ENCODE measurements at places on chromosomes 3 and 15.
A peak's percentile ranks its signal among the peaks of the same experiment; 100 is the strongest.

GRCh38 chr3:143847787-143848631 is at the start of gene SLC9A9:
TSS of gene SLC9A9 (minus strand) at chr3:143848468. CDS start at chr3:143848322, 146 bp downstream.
- peak; percentile 30 for DNase-seq

DNA sequence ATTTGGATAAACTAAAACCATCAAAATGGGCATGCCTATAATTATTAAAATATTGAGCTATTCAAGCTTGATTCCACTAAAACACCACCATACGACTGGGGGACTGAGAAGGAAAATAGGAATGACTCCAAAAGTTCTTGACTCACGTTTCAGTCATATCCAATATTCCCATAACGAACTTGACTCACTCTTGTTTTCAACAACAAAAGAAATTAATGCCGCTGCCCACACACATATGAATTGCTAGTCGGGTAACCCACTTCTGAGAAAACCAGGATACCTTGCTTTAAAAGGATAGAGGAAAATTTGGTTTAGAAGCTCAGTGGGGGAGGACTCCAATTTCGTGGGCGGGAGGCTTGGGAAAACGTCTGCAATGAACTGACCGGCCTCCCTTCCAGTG is 5.2 kb downstream of the HTR3C start:
- DNase-seq = no peak

- no peak for DNase-seq
These were observed 10.0 kb downstream of the HEXA start for GRCh38 chr15:72365844-72366243.

DNA sequence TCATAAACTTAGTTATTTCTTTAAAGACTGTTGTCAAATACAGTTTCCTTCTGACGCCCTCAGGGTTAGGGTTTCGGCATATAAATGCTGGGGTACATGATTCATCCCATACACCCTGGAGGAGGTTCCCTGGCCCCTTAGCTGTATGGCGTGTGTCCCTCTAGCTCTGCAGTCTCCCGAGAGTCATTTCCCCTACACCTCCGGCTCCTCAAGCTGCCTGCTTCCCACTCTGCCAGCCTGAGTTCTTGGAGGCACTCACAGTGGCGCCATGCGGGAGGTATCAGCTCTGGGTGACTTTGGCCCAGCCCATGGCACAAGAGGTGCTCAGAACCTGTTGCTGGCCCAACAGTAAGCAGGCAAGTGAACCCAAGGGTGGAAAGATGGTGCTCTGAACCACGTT is 70.2 kb upstream of the TRPM1 start:
- DNase-seq = no peak

DNA sequence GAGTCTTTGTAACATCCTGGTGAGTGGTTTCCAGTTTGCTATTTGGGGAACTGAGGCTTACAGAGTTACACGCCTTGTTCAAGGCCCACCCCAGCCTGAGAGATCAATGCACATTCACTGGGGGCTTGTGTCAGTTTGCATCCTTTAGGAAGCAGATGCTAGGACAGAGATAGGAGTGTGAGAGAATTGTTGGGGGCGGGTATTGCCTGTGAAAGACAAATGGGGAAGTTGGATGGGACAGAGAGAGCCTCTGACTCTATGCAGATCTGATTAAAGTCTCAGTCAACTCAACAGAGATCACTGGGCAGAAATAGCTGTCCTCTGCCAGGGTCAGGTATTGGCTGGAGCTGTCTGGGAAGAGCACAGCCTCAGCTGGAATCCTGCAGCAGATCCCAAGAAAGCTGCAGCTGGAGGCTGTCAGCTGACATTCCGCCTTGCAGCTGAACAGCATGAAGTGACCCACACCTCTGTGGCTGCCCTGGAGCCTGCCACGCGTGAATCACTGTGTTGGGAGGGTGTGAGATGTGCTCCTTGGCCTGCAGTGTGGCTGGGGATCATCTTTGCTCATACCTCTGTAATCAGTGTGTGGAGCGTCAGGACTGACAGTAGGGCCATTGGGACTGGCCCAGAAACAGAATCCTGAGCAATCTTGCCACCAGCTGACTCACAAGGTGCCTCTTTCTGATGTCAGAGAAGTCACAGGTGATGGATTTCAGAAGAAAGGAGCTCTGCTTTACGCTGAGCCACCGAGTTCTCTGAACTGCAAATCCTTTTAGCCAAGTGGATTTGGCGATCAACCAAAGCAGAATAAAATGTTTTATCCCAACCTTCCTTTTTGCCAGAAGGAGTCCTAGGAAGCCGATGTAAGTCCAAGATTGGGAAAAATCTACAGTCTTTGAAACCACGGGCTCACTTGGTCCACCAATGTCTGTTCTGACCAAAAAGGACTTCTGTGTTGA is 284.1 kb upstream of the LRRFIP2 start:
- DNase-seq = peak; percentile 33

DNA sequence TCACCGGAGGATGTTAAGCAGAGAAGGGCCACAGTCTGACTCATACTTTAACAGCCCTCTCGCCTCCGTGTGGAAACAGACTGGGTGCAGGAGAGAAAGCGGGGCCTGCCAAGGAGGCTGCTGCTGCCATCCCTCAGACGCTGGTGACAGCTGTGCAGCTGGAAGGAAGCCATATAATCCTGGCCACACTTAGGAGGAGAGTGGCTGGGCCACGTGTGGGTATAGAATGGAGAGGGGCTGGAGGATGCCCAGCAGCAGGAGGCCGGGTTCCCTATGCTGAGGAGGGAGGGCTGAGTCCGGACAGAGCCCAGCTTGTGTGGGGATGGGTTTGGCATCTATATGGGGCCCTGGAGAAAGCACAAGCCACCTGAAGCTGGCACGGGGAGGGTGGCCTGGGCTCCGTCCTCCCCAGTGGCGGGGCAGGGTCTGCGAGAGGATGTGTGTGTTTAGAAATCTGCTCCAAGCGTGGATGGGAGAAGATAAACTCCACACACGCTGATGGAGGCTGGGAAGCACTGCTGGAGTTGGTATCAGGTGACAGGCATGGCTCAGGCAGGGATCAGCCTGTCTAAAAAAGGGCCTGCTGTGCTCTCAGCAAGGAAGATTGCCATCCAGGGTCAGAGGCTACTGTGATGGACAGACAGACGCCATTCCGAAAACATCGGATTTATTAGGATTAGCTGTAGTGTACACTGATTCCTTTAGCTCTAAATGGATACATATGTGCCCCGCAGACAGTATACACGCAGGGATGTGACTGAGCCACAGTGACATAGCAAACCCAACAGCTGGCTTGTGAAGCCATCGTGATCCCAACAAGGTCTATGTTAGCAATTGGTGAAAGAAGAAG is 15.9 kb downstream of the ABTB1 start:
- no peak for DNase-seq

- peak; percentile 38 for DNase-seq
These were observed at the start of gene ATP10A for GRCh38 chr15:25863111-25863967. TSS of gene ATP10A (minus strand) at chr15:25863327. CDS start at chr15:25863096, 231 bp downstream.

GRCh38 chr3:81723732-81724313 is 37.6 kb downstream of the GBE1 start:
- no peak for DNase-seq

- DNase-seq = no peak
These were observed 33.8 kb downstream of the COL6A5 start for GRCh38 chr3:130379274-130379673.

DNA sequence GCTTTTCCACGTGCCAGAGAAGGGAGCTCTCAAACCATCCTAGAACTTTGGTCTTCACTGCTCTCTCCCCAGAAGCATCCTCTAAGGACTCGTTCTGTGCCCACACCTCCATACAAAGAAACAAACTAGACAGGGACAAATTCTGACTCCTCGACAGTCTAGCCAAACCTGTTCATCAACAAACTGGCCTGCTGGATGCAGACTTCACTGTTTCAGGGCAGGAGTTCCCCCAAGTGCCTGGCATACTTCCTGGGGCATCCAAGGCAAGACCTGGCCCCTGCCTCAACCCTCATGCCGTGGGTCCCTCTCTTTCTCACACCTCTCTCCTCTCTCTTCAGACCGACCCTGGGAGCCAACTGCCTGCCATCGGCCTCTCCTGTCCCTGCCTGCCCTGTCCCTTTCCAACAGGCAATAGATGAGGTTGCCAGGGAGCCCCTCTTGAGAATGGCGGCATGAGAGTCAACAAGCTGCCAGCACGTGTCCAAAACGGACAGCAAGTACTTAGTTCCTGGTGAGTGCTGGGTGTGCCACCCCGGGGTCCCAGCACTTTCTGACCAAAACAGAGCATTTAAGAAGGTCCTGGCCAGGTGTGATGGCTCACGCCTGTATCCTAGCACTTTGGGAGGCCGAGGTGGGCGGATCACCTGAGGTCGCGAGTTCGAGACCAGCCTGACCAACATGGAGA is 79.1 kb upstream of the HES1 start:
- no peak for DNase-seq

- no peak for DNase-seq
These were observed 481.5 kb upstream of the RGMA start for GRCh38 chr15:93570527-93570926.

GRCh38 chr3:42501681-42502428 is 588 bp upstream of the VIPR1 start:
- peak; percentile 67 for DNase-seq

DNA sequence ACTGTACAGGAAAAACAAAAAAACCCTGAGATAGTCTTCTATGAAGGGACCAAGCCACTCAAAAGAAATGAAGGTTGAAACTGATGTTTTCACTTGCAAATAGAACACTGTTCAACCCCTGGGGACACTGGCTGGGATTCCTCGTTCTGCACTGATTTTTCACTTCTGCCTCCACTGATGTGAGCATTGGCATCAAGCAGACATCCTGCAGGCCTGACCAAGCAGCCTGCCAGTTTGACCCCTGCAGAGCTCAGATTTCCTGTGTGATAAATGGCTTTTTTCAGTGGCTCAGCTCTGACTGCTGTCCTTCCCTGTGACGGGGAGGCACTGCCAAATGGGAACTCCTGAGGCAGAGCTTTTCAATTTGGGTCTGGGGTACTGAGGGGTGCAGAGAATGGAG is 50.0 kb downstream of the RASGRP1 start:
- DNase-seq = no peak

GRCh38 chr15:62164014-62164395 is 1.1 kb downstream of the C2CD4B start:
- no peak for DNase-seq

DNA sequence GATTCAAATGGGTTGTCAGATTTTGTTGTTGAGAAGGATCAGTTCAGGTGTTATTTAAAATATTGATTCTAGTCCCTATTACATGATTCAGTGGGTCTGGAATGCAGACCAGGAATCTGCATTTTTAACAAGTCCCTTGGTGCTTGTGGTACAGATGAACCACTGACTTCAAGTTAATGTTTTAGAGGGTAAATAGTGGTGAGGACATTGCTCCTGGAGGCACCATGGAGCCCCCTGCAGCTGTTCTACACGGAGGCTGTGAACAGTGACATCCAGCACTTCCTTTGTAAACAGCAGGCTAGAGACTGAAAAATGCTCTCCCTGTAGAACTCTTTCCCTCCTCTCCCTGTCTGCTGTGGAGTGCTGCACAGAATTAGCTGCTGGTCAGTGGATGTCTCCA is 4.8 kb upstream of the FSIP1 start:
- no peak for DNase-seq

- peak; percentile 65 for DNase-seq
These were observed 646 bp upstream of the SLC35G2 start for GRCh38 chr3:136818191-136818768.

DNA sequence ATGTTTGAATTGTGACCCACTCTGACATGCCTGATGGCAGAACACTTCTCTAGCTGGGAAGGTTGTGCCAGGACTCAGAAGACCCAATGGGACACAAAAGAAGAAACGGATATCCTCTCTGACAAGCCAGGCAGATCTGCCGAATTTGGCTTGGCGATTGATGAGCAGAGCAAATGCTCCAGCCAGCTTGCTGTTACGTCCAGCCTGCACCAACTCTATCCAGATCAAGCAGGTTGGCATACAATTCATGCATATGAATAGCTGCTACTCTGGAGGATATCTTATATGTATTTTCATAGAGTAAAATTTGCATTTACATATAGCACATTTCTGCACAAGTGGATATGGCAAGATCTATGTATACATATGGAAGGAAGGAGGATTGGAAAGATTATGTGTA is 102.8 kb downstream of the PEX5L start:
- no peak for DNase-seq

DNA sequence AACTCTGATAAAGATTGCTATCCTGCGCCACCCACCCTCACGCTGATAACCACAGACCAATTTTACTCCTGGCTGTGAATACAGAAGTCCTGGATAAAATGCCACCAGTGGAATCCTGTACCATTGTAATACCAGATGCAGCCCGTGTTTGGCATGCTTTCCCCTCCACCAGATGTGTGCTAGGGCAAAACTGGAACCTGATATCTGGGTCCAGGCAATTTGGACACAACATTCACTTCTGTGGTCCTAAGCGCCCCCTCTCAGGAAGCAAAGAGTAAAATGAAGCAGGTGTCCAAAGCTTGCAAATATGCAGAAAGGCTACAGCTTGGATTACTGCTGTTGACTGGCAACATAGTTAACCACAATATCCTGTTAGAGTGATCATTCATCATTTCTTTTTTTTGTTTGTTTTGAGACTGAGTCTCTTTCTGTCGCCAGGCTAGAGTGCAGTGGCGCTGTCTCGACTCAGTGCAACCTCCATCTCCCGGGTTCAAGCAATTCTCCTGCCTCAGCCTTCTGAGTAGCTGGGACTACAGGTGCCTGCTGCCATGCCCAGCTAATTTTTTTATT is 32.8 kb downstream of the LOXL1 start:
- DNase-seq = peak; percentile 32

DNA sequence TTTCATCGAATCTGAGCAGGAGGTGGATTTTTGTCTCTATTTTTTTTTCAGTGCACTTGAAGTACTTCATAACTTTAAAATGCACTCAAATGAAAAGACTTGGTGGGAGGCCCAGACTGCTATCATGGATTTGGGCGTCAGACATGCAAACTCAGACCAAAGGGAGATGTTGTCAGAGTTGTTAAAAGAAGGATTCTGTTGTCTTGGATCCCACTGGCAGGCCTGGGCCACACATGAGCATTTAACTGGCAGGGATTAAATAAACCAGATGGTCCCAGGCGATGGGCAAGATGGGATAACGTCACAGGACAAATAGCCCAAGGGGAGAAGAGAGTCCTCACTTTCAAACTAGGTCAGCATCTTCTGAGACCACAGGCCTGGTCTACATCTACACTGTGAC is 15.4 kb downstream of the RTP1 start:
- DNase-seq = no peak

- no peak for DNase-seq
These were observed 901 bp downstream of the ICE2 start for GRCh38 chr15:60477916-60478565.

- DNase-seq = no peak
These were observed 257.5 kb downstream of the SHQ1 start for GRCh38 chr3:72590732-72591221.

- no peak for DNase-seq
These were observed 81.9 kb downstream of the MECOM start for GRCh38 chr3:169581633-169582032.

DNA sequence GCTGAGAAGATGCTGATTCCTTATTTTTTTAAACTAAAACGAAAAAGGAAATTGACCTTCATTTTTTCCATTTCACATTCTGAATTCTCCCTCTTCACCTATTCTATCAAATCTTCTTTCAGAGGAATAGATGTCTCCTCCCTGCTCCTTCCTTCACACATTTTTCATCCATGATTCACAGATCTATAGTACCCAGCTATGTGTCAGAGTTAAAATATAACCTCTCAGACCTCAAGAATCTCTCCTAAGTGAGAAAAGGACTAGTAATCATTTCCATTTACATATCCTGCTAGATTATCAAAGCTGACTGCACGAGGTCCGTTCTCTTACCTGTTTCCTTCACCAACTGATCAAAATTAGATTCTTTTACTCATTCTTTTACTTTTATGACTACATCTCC is 1297.6 kb upstream of the ALCAM start:
- no peak for DNase-seq
